ACHN (cell line): ENCODE measurements at places on chromosomes 6 and 20.

DNA sequence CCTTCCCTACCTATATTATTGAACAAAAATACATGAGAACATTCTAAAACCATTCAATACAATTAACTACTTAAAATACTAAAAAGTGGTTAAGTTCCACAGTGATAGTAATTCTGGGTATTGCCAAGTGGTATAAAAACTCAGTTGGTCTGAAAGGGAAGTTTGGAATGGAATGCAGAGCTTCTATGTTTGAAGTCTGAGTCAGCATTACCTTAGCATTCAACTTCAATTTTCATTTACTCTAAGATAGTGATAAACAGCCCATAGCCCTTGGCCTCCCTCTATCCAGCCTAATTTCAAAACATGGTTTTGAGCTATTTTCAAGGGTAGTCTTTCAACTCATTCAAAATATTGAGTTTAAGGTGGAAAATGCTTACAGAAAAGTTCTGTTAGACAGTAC is 140.4 kb upstream of the ASCC3 start:
- DNase-seq: no peak

GRCh38 chr6:132068766-132069165 is 117.6 kb upstream of the CCN2 start:
- DNase-seq: no peak

DNA sequence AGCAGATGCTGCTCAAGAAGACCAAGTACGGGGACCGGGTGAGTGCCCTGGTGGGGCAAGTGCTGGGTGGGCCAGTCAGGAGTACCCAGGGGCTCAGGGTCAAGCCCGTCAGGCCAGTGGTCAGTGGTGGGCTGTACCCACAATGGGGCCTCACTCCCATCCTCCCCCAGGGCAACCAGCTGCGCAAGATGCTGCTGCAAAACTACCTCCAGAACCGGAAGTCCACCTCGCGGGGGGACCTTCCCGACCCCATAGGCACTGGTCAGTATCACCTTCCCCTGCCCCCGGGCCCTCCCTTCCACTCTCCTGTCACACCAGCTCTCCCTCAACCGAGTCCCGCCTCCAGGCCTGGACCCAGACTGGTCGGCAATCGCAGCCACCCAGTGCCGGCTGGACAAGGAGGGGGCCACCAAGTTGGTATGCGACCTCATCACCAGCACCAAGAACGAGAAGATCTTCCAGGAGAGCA is 27.0 kb downstream of the UQCC2 start:
- no peak for DNase-seq

- no peak for DNase-seq
These were observed 529.7 kb upstream of the CITED2 start for GRCh38 chr6:139904158-139904533.

- DNase-seq: no peak
These were observed 116.1 kb upstream of the INSM1 start for GRCh38 chr20:20251836-20252235.
